ENCODE measurements at places on chromosomes 3 and 15.

- peak; percentile 69 for DNase-seq
Measured at GRCh38 chr15:74438721-74439316, 5.1 kb upstream of the SEMA7A start.

- DNase-seq = no peak
Measured at GRCh38 chr3:94671078-94671477, 608.2 kb downstream of the NSUN3 start.

GRCh38 chr3:184631472-184631861, 69.9 kb downstream of the EPHB3 start:
- DNase-seq = no peak

GRCh38 chr3:143586576-143586975, 261.7 kb downstream of the SLC9A9 start:
- DNase-seq = no peak

DNA sequence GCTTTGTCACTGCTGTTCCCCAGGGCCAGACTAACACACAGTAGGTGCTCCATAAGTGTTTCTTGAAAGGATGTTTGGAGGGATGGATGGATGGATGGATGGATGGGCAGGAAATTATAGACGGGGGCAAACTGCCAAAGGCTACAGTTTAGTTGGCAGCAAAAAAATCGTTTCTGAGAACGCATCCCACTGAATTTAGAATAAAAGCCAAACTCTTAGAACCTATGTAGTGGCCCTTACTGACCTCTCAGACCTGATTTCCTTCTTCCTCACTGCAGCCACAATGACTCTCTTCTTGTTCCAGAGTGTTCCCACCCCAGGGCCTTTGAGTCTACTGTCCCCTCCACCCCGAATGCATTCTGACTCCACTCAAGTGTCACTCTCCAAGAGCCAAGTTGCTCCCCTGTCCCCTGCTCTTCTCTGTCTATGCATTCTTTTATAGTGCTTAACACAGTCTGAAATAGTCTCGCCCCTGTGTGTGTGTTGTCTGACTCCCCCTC, 5.2 kb upstream of the GATA2 start:
- no peak for DNase-seq

GRCh38 chr3:42036483-42036823, 54.7 kb upstream of the TRAK1 start:
- DNase-seq = peak; percentile 98

DNA sequence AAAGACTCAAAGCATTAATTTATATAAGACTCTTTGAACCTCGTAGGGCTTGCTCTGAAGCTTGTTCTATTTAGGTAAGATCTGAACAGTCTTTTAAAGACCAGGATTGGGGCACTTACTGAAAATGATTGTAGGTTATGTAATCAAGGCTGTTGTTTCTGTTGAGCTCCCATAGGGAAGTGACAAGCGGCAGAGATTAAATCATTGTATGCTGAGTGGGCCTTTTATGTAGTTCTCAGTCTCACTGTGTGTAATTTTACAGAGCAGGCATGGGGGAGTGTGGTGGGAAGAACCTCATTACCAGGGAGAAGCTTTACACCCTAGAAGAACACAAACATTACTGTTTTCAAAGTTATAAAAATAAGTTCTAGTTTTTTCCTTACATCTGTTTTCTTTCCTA, 160.0 kb upstream of the SNTN start:
- DNase-seq = no peak

DNA sequence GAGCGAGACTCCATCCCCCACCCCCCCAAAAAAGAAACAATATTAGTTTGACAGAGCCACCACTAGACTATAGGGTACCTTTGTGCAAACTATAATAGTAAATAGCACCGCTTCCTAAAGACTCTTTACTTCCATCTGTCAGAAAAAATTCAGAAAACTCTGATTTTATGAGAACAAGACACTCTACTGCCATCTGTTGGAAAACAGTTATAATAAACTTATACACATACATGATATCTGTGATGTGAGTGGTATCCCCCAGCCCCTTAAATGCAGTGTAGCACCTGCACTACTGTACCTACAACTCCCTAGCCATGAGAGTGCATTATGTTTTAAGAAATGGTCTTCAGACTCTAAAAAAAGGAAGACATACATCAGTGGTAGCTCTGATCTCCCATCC, 47.1 kb upstream of the CTDSPL start:
- peak; percentile 21 for DNase-seq

DNA sequence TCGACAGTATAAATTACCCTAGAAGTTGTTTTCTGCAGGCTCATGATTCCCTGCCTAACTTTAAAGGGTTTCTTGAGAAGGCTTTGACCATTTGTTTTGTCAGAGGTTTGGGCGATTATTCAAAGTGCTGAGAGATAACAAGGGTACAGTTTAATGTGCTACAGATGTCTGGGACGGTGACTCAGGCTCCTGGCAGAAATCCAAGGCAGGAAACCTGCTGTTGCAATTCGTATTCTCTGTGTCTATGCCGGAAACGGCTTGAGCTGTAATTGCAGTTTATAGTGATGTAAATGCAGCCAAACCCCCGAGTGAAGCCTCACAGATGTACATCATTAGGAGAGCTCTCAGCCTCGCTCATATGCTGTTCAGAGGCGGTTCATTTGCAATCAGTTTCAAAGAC, 65.6 kb downstream of the SYNPR start:
- peak; percentile 89 for DNase-seq

GRCh38 chr3:62604751-62605351, 231.5 kb upstream of the FEZF2 start:
- no peak for DNase-seq

DNA sequence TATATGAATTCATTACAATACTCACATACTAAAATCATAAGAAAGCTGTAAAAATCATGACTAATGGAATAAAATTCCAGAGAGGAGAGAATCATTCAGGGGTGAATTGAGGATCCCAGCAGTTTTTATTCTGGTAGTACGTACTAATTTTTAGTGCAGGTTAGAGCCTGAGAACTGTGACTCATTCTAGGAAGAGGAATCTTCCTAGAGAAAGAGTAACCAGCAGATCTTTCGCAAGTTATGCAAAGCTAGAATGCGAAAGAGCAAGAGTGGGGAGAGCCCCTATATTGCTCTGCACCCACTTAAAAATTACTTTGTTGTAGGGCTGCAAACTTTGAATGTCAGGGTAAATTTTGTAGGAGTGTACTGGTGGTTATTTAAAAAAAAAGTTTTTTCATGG, 303.6 kb upstream of the ARPP21 start:
- no peak for DNase-seq

- DNase-seq = peak; percentile 22
Measured at GRCh38 chr15:65867244-65867643, 2.0 kb upstream of the RAB11A start.

- no peak for DNase-seq
Measured at GRCh38 chr15:37220949-37221670, 120.8 kb upstream of the MEIS2 start.

GRCh38 chr3:188829576-188829975, 342.2 kb upstream of the TPRG1 start:
- DNase-seq = no peak

GRCh38 chr3:94307588-94307987, 244.7 kb downstream of the NSUN3 start:
- no peak for DNase-seq

DNA sequence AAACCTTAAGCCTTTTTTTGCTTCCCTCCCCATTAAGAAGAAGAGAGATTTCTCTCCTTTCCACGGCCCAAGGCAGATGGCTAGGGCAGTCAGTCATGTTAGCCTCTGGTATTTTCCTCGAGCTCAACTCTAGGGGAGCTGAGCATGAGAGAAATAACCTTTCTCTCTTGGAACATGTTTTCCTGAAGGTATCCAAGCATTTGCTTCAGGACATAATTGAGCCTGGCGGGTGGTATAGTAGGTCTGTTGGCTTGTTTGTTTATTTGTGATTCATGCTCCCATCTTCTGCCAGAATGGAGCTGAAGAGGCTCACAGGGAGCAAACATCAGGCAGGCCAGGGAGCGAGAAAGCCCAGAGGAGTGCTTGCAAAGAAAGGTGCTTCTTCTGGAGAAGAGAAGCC, 102.5 kb downstream of the MESD start:
- DNase-seq = peak; percentile 13

- DNase-seq = no peak
Measured at GRCh38 chr3:179995406-179995805, 41.3 kb downstream of the PEX5L start.

DNA sequence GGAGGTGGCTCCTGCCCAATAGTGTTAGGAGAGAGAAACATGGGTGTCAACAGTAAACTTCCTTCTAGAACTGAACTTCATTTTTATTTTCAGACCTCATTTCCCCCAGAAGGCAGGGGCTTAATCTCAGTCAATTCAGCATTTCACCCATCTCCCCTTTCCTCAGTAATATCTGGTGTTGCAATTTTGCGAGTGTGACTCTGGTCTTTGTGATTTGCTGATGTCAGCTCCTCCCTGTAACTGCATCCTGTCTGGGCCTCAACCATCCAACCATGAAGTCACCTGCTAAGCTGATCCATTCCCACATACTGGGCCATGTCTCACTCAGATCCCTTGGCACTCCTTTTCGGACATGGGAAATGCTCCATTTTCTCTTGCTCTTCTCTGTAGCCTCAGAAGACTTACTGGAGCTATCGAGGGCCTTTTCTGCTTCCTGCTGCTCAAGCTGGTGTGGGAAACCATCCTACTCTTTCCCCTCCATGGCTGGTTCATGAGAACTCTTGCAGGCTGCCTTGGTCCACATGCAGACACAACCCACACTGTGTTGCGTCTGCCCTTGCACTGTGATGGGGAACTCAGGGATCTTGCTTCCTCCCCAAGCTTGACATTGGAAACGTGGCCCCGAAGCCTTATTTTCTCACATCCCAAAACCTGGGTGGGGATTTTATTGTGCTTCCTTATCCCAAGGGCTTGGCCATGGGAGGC, 24.6 kb downstream of the CCR4 start:
- no peak for DNase-seq

DNA sequence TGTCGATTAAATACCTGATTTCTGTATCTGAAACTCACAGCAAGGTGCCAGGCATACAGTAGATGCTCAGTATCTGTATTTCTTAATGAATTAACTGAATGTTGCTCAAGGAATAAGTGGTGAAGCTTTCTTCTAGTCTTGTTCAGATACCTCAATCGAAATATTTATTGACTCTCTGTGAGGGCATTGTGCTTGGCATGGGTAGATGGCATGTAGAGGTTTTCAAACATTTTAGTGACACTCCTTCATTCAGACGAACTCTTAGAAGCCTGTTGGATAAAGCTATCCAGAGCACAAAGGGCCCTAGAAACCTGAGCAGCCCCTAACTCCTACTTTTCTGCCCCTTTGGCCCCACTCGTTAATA, 369 bp upstream of the SNX1 start:
- DNase-seq = no peak

DNA sequence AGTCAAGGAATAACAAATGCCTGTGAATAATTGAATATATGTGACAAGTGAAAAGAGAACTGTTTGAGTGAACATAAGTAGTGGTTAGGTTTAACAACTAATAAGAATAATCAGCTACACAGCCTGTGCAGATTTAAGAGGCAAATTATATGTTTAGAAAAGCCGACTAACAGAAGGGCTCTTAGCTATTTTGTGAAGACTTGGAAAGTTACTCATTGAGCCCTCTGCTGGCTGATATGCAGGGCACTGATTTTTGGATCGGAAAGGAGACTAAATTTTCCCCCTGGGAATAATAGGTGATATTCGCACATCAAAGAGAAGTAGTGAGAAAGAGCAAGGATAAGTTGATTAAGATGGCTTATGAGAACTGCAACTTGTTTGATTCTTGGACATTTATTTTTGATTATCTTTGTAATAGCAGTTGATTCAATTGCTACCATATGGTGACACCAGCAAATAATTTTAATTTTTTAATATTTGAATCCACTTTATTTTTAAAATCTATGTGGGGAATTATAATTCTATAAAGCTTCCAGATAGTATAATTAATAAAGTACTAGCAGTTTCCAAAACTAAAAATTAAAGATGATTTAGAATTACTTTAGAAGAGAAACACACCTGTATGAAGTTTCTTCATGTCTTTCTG, 156.2 kb downstream of the NLGN1 start:
- DNase-seq = peak; percentile 55

- DNase-seq = no peak
Measured at GRCh38 chr15:87312221-87312620, 944.3 kb downstream of the NTRK3 start.

DNA sequence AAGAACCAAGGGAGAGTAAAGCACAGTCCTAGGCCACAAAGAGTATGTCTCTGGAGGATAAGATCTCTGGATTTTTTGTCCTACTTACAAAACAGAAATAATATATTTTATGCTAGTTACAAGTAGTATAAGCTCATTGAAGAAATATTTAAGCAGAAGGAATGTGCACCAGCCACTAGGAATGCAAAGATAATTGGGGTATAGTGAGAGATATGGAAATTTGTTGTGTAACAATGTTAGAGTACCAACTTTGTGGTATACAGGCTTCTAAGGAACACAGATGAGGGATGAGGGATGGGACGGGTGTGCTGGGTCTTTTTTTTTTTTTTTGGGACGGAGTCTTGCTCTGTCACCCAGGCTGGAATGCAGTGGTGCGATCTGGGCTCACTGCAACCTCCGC, 26.5 kb downstream of the AKAP13 start:
- DNase-seq = peak; percentile 50

- peak; percentile 52 for DNase-seq
Measured at GRCh38 chr3:13548696-13549622, at the start of gene FBLN2. Gene FBLN2 (plus strand): TSS chr3:13549125. CDS start chr3:13570356, 21,231 bp downstream.

DNA sequence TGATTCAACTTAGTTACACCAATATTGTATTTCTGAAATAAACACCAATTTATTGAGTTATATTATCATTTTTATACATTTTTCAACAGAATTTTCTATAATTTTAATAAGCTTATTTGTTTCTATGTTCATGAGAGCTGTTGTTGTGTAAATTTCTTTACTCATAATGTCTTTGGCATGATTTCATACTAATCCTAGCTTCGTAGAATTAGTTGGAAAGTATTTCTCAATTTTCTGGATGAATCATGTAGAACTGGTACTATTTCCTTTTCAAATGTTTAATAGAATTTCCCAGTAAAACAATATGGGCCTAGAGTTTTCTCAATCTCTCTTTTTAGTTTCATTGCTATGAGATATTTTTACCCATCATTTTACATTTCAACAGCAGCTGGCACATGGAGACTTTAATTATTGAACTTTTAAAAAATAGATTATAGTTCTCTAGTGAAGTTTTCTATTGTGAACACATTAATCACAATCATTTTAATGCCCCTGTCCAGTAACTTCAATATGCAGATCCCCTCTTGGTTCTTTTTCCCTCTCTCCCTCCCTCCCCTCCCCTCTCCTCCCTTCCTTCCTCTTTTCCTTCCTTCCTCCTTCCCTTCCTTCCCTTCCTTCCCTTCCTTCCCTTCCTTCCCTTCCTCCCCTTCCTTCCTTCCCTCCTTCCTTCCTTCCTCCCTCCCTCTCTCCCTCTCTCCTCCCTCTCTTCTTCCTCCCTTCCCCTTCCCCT, 1357.1 kb downstream of the ZPLD1 start:
- no peak for DNase-seq

GRCh38 chr3:14145670-14146380, 21.0 kb downstream of the TMEM43 start:
- no peak for DNase-seq

GRCh38 chr3:24541935-24542334, 47.3 kb upstream of the THRB start:
- no peak for DNase-seq

DNA sequence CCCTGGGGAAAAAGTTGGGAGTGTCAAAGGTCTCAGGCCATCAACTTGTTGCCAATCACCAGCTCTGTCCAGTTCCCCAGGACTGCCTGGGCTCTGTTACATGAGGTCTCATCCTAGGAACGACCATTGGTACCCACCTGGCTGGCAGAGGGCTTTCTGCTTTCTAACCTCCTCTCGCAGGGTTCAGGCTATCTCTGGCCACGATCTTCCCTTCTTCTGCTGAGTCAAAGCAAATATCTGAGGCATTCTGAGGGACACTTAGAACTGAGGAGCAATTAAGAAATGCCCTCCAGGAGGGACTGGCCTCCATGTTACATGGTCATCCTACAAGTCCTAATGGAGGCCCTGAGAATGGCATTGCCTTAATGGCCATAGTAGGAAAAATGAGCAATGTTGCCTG, 77.4 kb downstream of the TGFBR2 start:
- DNase-seq = no peak
